ENCODE measurements at places on chromosomes 13 and 19.

GRCh38 chr19:44891016-44891882, at the start of gene TOMM40:
Gene TOMM40 (plus strand): TSS chr19:44891254. CDS start chr19:44891416, 162 bp downstream.
- peak; percentile 100 for DNase-seq

DNA sequence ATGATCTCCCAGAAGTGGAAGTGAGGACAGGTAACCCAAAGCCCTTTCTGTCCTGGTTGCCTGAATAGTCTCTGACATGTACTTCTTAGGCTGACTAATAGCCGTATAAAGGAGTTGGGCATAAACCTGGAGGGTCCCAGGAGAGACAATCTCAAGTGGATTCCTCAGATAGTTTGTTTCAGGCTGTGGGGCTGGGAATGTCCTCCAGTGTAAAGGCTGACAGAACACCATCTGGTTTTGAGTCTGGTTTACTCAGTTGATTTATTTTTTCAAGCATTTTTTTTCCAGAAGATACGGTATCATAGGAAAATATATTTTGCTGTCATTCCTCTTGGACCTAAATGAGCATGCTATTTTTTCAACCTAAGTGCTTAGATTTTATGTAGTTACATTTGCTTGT, 15.2 kb downstream of the HTR2A start:
- no peak for DNase-seq

DNA sequence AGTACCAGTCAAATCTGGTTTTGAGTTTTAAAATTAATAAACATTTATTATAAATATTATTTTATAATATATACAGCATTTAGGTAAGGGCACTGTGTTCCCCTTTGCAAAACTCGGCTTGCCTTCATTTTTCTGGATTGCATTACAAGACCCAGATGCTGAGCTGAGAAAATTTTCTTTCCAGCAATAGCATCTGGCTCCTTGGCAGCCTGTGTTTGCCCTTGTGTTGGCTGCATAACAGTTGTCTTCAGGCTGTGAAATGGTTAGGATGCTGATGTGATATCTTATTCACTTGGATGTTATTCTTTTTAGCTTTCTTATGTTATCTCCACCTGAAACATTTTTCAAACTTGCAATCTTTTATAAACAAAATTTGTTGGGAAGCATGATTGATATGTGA, 784.4 kb downstream of the DACH1 start:
- DNase-seq, result no peak

DNA sequence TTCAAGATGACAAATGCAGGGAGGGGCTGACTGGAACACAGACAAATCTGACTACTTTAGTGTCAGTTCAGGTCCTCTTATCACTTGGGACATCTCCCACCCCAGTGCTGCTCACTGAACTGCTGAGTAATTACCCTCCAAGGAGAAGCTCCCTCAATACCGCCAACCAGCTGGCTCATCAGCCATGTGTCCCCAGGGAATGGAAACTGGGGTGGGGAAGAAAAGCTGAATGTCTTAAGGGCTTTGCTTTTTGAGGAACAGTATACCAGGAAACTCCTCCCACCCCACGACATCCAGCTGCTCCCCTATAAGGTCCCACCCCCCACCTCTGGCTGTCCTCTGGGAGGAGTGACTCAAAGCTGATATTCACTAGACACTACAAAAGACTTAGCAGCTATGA, 2.0 kb downstream of the ZNF823 start:
- DNase-seq, result no peak

GRCh38 chr19:10036601-10037071, 23.4 kb downstream of the RDH8 start:
- no peak for DNase-seq

GRCh38 chr13:79479882-79480281, 1.1 kb upstream of the NDFIP2 start:
- DNase-seq, result no peak

GRCh38 chr19:13995017-13995728, 10.9 kb downstream of the RFX1 start:
- DNase-seq, result no peak

DNA sequence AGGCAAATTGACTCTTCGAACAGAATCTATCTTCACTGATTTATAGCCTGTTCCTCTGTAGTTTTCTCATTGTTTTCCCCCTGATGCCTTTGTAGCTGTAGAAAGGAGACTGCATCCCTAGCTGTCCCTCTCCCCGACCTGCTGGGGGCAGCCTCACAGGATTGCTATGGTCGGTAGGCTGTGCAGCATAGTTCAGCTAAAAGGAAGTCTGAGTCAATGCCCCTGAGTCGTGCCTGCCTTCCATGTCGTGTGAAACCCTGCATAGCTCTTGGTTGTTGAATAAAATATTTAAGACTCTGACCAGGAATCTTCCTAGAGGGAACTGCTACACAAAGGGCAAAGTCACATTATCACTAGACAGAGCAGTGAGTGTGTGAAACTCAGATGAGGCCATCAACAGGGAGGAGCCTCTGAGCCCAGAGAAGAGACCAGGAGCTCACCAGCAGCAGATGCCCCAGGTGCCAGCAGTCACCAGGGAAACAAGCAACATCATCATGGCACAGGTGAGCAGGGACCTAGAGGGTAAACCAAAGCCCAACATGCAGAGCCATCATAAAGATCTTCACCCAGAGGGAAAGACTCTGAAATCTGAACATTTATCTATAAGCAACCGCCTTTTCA, 108.4 kb upstream of the NBEA start:
- DNase-seq, result no peak

DNA sequence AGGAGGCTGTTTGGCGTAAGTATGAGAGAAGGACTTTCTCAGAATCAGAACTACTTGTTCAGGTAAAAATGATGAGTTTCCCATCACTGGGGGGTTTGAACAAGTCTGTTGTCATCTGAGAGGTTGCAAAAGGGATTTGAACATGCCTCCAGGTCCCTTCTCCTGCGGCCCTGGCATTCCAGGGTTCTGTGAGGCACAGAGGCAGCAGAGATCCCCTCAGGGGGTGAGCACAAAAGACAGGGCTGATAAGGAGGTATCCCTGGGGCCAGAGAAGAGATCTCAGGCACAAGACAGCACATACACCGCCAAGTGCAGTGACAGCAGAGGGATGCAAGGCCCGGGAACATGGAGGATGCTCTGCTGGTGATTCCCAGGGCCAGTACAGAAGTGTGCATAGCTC, 275.8 kb upstream of the TSHZ3 start:
- no peak for DNase-seq

DNA sequence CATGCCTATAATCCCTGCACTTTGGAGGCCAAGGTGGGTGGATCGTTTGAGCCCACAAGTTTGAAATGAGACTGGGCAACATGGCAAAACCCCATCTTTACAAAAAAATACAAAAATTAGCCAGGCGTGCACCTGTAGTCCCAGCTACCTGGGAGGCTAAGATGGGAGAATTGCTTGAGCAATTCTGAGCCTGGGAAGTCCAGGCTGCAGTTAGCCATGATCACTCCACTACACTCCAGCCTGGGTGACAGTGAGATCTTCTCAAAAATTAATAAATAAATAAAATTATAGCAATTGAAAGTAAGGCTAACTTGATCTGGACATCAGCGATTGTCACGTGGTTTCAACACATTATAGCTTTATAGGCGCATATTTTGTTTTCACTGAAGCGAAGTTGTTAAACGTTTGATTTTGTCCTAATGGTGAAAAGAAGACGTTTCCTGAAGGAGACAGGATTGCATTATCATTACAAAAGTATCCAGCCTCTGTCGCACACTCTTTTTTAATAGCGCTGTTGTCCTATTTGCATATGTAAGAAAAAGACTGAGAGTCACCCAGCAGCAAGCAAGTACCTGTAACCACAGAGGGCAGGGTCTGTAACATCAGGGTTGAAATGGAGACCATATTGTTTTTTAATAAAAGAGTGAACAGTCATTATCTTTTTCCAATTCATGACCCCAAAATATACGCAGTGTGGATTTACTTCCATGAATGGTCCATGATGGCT, 335.7 kb downstream of the DCT start:
- no peak for DNase-seq

DNA sequence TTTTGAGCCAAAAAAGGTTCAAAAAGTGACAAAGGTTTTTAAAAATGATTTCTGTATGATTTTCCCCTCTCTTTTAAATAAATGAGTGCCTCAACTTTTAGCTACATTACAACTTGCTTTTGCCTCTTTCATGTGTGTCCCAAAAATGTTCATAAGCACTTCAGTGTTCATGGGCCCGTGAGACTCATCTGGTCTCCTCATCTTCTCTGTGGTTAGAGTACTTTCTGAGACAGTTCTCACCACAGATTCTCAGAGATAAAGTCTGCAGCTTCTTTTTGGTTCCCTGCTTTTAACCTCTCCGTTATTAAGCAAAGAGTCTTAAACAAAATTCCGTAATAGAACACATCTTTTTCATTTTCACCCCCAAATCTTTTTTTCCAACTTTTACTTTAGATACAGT, 156.9 kb downstream of the DLEU7 start:
- DNase-seq, result no peak

DNA sequence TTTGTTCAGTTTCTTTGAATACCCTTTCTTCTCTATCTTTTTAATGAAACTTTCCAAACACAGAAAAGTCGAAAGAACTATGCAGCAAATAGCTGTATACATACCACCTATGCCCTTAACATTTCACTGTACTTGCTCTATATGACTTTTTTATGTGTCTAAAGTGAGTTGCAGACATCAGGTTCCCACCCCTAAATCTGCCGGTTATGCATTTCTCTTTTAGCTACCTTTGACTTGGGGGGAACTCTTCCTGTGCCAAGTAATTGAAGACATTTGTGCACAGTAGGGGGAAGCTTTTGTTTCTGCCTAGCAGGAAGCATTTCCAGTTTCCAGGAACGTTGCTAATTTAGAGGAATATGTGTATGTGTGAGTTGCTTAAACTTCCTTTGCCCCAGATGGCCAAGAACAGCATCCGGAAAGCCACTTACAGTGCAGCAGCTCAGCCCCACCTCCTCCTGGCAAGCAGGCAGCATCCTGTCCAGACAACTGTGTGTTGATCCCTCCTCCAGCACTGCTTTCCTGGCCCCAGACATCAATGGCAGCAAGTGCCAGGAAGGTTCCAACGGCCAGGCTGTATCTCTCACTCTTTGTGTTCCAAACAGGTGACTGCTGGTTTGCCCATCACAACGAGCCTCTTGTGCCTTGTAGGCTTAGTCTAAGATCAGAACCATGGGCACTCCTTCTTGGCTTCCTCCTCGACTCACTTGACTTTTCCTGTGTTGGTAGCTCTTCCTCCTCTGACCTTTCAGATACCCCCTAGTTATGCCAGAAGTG, 14.7 kb upstream of the GRAMD1A start:
- no peak for DNase-seq

DNA sequence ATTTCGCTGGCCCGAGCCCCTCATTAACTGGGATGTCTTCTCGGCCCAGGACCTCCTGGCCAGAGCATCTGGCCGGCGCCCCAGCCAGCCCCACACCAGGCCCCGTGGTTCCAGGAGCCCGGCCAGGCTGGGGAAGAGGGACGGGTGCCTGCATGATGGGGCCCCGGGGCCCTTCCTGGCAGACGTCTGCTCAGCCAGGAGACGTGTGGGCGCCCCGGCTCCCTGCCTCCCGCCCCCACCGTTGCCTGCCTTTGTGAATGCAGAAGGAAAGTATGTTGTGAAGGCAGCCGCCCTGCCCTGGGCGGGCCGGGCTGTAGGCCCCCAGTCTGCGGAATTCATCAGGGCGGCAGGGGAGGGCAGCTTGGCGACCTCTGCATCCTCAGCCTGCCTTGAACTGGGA, 4.4 kb upstream of the COMP start:
- no peak for DNase-seq

GRCh38 chr19:40273469-40274360, 11.4 kb downstream of the AKT2 start:
- DNase-seq, result no peak

DNA sequence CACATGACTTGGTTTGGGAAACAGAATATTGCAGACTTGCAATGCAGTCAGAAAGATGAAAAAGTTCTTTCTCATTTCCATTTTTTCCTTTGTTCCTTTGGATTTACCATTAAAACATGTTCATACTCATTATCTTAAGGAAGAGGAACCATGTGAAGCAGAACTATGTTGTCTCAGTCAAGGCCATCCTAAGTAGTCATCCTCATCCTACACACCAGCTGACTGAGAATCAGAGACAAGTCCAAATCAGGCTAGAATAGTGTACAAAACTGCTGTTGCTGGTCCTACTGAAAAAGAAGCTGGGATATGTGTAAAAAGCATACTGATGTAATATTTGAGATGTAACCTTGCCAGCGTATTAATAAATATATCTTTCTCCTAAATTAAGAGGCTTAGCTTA, 433.4 kb downstream of the SLITRK5 start:
- no peak for DNase-seq

DNA sequence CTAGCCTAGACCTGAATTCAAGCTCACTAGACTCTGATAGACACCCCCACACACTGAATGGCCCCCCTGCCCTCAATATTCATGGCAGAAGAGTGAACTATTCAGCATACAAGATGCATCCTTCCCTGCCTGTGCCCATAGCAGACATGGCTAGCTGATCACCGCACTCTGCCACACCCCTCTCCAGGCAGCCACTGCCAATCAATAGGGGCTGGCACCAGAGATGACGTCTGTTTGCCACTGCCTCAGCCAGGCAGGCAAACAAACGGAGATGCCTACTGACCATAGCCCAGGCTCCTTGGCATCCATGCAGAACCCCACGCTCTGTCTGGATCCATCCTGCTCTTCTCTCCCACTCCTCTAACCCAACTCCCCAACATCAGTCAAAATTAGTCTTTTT, 13.8 kb upstream of the NPAS1 start:
- DNase-seq, result no peak

- DNase-seq, result peak; percentile 90
Measured at GRCh38 chr13:40770934-40771618, at the start of gene MRPS31. Gene MRPS31 (minus strand): TSS chr13:40771190. CDS start chr13:40771136, 54 bp downstream.

GRCh38 chr19:39277598-39277997, 9.4 kb downstream of the IFNL2 start:
- no peak for DNase-seq

- DNase-seq, result no peak
Measured at GRCh38 chr19:4567584-4568071, 8.1 kb upstream of the SEMA6B start.

GRCh38 chr13:79267560-79267959, 138.5 kb downstream of the RBM26 start:
- no peak for DNase-seq

GRCh38 chr13:98559169-98559568, 17.7 kb downstream of the STK24 start:
- DNase-seq, result no peak

DNA sequence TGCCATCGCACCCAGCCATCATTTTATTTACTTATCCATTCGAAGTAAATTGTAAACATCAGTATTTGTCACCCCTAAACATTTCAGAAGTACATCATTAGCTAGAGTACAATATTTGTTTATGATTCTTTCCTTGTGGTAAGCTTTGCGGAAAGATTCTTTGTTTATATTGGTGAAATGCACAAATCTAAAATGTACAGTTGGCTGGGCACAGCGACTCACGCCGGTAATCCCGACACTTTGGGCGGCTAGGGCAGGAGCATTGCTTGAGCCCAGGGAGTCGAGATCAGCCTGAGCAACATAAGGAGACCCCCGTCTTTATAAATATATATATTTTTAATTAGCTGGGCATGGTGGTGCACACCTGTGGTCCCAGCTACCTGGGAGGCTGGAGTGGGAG, 10.1 kb downstream of the LGALS7B start:
- no peak for DNase-seq

DNA sequence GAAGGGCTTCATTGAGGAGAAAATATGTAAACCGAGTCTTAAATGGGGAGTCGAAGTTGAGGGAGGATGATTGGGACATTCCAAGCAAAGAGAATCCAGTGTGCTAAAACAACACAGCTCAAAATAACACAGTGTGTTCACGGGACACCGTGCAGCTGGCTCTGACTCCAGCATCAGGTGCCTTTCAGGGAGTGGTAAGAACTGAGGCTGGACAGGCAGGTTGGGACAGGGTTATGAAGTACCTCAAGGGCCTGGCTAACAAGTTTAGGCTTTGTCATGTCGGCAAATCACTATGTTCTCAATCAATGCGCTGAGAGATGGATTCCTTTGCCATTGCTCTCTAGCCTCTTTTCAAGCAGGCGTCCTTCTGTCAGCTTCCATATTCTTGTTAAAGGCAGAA, 27.5 kb upstream of the WDFY2 start:
- peak; percentile 14 for DNase-seq
